Right atrium auricular region (tissue), 2 donors: ENCODE measurements at places on chromosomes 7 and 10. TPM values are rescaled to one million over a fixed set of nuclear protein-coding genes. Genes with fewer than 3 reads are reported as not detected.

DNA sequence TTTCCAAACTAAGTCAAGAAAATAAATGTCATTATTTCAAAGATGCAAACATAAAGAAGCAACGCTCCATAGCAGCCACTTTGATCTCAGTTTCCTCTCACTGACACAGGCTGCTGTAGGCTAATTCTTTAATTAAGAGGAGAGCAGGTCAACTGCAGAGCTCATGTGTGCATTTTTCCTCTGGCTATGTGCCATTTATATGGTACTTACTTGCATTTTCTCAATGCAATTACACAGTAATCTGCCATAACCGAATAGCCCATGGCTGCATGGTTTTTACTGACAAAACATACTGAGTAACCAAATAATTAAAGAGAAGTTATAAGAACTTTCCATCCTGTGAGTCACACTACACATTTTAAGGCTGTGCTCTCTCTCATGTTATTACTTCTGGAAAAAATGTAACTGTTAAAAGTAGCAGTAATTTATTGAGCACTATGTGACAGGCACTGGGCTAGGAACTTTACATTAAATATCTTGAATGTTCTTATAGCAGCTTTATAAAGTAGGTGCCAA, 122.0 kb downstream of the ELAPOR2 start:
- no peak for DNase-seq

DNA sequence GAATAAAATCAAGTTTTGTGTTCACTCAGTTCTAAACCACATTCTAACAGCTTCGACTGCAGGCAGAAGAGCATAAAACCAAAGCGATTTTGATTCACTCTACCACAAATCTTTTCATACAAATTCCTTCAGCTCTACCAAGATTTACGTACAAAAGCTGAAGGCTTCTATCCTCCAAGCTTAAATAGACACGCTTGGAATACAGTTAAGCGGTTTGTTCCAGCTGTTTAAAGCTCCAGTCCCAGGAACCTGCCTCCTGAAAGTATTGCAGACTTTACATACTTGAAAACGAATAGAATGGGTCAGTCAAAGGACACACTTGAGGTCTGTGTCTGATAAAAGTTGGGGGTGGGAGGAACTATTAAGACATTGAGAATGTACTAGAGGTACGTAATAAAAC, 102.9 kb downstream of the MPP7 start:
- no peak for DNase-seq

- DNase-seq = no peak
Observed at GRCh38 chr10:48784031-48784430, 99.4 kb downstream of the WDFY4 start.

GRCh38 chr7:43585562-43585961, 2.7 kb downstream of the STK17A start:
- DNase-seq = no peak

DNA sequence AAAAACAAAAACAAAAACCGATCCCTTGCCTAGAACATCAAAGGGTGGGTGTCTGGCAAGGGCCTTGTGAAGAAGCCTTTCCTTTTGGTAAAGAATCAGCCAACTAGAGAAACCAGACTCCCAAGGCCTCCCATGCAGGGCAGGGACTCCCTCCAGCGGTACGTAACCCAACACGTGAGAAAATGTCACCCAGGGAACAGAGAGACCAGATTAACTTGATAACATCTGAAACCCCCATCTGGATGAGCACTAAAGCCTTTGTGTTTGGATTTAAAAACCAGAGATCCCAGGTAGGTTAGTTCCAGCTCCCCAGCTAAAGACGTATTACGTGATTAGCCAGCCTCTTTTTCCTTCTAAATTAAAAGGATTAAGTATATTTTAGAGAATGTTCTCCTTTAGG, 3.0 kb upstream of the HABP2 start:
- DNase-seq = no peak

PNLIPRP1 gene
- not detected for total RNA-seq

CALHM3 gene
- not detected for total RNA-seq

FAM237B gene
- not detected for total RNA-seq
